ENCODE measurements at places on chromosomes 16 and 17.

DNA sequence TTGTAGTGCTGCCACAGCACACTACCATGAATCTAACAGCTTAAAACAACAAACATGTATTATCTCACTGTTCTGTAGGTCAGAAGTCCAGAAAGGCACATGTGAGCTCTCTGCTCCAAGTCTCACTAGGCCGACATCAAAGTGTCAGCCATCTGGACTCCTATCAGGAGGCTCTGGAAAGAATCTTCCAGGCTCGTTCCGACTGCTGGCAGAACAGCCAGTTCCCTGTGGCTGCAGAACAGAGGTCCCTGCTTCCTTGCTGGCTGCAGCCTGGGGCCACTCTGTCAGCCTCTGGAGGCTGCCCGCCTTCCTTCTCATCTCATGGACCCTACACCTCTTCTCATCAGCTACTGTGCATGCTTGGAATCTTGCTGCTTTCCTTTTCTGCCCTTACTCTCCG is 168.9 kb downstream of the CBLN1 start:
- no peak for DNase-seq

DNA sequence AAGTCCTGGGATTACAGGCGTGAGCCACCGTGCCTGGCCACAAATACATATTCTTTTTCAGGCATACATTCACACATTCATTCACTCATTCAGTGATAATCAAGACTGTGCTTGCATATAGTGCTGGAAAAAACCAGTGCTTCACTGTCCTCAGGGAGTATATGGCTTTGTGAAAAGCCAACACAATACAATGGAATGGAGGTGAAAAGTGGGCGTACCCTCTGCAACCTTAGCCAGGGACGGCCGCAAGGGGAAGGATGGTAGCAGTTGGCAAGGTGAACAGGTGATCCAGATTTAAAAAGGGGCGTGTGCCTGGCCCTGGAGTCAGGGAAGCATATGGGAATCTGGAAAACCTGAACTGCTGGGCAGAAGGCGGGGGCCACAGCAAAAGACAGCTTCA is 18.1 kb upstream of the GAN start:
- DNase-seq: no peak

DNA sequence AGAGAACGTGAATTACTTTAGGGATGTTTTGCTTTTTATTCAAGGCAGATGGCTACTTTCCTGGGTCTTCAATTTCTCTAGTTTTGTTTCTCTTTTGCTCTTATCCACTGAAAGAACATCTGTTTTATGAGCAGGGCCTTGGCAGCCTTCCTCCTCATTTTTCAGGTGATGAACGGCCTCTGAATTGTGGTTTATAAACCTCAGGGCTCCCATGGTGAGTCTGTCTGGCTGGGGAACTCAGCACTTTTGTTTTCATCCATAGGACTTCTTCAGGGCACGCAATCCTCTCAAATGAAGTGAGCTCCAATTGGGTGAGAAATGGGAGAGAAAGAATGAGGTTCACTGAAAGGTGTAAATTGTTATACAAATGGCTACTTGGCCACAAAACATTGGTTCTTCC is 186.4 kb upstream of the ERCC4 start:
- DNase-seq: no peak

DNA sequence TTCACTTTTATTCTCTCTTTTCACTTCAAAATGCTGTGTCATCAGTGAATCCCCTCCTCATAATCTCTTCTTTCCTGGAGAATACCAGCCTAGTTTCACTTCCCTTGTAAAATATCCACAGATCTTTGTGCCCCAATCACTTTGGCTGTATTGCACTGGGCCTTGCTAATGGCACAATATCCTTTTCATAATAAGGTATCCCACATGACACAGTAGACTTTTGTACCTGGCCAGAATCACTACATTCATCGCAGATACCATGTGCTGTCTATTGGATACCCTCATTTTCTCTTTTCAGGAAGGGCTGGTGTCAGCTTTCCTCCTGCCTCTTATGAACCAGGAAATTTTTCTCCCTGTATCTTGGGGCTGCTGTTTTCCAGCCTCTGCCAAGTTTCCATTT is 25.7 kb upstream of the TOX3 start:
- DNase-seq: no peak
